Activated naive CD4-positive, alpha-beta T cell treated with Interleukin-2 at 50 U/mL for 16 hours (primary cell): ENCODE measurements at places on chromosomes 16 and 17.

DNA sequence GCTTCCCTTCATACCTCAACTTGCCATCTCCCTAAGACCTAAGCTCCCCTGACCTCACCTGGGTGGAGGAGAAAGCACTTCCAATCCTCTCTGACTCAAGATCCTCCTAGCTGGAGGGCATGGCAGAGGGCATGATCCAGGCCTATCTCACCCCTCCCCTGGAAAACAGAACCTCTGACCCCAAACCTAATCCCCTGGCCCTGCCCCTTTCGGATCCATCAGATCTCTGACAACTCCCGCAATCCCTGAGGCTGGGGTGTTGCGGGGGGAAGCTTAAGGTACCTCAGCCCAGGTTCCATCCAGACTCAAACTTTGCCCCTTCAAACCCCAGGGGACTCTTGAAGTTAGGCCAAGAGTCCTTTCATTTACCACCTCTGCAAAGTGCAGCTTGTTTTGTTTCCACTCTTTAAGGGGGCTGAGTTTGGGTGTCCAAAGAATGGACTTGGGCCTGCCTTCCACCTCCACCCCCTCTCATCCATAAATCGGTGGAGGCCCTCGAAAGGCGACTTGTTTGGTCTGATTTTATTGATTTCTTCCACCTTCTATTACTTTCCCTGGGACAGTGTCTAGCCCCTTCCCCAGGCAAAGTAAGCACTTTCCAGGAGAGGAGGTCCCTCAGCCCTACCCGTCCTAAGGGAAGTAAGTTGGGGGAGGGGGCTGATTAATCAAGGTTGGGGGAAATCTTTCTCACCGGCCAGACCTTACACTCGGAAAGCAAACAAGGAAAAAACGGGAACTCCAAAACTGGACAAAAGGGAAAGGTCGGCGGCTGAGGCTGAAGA, 2.6 kb downstream of the EPOP start:
- no peak for DNase-seq

- no peak for DNase-seq
These were observed 18.8 kb downstream of the POLR3K start for GRCh38 chr16:34648-34987.

- no peak for DNase-seq
These were observed 380.0 kb upstream of the XYLT1 start for GRCh38 chr16:17850581-17851250.

DNA sequence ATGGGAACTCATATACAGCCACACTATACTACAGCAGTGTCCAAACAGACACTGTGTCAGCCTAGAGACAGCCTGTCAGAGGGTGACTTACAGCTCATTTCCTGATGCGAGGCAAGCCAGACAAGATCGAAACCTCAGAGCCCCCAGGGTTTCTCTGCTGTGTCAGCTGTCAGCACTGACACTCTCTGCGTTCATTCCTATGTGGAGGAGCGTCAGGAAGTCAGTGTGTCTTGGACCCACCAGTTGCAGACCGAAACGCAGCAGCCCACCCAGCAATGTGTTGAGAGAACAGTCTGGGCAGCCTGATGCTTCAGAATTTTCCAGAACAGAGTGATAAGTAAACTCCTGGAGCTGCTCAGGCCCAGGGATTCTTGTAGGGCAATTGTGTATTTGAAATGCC, 20.6 kb upstream of the MAPT start:
- DNase-seq: peak; percentile 46

DNA sequence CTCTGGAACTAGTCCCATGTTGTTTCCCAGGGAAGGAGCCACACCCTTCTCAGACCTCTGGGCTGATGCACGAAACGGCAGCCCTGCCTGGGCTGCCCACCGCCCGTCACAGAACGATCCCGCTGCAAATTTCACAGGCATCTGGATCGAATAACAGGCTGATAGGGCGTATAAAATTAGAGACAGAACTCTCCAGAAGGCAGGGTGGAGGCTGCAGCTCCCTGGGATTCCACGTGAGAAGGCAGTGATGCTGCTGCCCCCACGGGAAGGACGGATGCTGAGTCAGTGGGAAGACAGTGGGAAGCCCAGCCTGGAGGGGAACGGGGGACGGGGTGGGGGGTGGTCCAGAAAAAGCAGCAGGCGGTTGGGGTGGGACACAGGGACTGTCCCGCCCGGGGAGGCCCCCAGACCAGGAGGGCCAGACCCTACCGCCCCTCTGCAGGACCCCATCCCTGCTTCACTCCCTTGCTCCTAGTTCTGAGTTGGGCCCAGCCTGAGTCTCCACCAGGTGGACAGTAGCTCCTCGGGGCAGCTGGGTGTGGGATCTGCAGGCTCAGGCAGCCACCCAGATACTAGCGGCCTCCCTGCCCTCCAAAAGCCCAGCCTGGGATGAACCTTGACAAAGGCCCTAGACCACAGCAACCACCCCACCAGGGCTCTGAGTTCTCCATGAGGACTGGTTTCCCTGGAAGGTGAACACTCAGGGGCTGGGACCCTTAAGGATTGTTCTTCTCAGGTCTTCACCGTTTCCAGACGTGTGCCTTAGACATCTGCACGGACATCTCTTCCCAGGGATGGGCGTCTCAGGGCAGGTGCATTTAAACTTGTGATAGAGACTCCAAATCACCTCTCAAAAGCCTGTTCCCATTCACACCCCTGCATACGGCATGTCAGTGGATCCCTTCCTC, 117.8 kb downstream of the METRNL start:
- no peak for DNase-seq

- DNase-seq: no peak
These were observed 115.3 kb downstream of the NPIPB5 start for GRCh38 chr16:22625967-22626366.

DNA sequence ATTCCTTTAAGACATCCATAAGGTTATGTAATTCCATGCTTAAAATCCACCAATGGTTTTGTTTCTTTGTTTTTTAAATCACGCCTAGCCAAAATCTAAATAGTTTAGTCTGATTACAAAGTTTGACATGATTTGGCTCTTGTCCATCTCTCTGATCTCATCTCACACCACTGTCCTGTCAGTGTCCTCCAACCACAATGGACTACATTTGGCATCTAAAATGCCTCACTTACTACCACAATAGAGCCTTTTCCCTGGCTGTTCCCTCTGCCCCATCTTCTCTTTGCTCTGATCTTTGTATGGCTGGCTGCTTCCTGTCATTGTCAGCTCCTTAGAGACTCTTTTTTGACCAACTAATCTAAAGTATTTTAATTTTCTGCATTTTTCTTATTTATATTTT, 157.2 kb downstream of the MYO1D start:
- no peak for DNase-seq

DNA sequence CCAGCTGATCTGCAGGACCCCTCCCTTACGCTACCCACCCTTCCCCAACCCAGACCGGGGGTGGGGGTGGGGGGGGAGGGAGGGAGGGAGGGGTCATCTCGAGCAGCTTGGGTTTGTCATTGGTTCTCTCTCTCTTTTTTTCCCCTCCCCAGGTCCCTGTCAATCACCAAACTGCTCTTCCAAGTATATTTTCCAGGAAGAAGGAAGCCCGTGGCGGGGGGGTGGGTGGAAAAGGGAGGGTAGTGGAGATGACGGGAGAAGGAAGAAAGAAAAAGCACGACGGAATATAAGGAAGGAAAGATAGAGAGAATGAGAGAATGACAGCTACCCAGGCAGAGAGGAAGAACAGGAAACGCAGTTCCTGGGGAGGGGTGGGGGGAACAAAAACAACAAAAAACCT, 17.9 kb downstream of the SALL1 start:
- no peak for DNase-seq

DNA sequence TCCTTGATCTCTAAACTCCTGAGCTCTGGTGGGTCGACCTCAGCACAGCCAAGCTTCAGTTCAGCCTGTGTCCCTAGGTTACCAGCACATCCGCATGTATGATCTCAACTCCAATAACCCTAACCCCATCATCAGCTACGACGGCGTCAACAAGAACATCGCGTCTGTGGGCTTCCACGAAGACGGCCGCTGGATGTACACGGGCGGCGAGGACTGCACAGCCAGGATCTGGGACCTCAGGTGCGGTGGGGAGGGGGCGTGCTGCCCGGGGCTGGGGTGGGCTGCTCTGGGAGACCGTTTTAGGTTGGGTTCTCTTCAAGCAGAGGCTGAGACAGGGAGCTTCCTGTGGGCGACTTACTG, 1.1 kb downstream of the MLST8 start:
- no peak for DNase-seq

DNA sequence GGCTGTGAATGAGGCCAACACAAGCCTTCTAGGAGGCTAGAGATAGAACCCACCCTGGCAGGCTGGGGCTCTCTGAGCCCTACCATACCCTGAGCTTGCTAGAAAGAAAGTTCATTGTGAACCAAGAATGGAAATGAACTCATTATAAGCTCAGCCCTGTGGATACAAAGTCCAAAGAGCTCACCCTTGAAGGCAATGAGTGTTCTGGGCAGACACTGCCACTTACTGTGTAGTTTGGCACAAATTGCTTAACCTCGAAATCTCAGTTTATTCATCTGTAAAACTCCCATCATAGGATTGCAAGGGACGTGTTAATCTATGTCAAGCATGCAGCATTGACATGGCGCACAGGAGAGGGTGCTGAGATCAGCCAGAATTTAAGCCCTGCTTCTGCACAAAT, 5.5 kb downstream of the KDM8 start:
- DNase-seq: no peak
